Stimulated activated CD8-positive, alpha-beta memory T cell treated with anti-CD3 and anti-CD28 coated beads, Interleukin-12 subunit alpha, Interleukin-12 subunit beta, amount 100 ng/mL, for 4 hours (primary cell): ENCODE measurements at places on chromosomes 7 and 10.

DNA sequence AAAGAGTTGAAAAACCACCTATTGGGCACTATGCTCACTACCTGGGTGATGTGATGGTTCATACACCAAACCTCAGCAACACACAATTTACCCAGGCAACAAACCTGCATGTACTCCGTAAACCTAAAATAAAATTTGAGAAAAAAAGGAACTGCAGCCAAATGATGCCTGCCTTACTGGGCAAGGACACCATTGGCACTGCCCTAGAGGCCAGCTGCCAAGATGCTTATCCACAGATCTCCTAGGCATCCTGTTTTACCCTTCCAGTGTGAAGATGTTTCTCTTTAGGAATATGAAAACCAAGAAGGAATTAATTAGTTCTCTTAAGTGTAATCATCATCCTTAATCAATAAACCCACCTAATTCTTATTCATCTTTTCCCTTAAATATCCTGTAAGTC is 133.4 kb downstream of the ABCA13 start:
- no peak for DNase-seq

DNA sequence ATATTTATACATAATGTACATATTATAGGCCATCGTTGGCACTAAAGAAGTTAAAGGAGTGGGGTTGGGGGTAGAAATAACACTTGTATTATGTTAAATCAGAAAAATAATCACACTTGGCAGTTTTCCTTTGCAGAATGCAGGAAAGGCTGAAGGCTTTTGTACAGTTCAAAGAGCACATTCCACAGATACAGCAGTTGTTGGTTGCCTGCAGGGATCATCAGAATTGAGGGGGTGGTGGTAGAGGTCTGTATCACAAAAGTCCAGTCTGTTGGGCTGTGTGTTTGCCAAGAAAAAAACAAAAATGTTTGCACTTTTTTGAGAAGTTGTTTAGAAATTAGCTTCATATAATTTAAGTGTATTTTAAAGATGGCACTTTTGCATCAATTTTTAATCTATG is 231.8 kb upstream of the FOXP2 start:
- no peak for DNase-seq

GRCh38 chr10:121764233-121764942 is 163.4 kb downstream of the ATE1 start:
- no peak for DNase-seq

- DNase-seq = no peak
Observed at GRCh38 chr7:47347346-47347745, 234.6 kb downstream of the TNS3 start.

- DNase-seq = no peak
Observed at GRCh38 chr7:54904130-54904529, 114.7 kb upstream of the EGFR start.
